ENCODE measurements at places on chromosomes 16 and 17.

DNA sequence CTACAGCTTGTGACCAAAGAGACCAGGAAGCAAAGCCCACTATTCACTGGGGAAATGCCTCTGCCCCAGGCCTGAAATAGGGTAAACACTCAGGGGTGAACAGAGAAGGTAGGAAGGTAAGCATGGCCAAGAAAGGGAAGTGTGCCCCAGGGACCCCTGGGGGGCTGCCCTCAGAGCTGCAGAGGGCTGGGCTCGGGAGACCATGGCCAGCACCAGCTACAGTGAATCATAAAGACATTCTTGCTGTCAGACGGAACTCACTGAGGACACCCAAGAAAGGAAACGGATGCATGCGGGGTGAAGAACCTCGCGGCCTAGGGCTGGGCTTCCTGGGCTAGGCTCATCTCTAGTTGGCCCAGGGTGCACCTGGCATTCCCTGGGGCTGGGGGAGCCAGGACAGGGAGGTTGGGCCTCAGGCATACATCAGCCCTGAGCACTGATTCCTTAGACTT, 9.6 kb downstream of the HIC1 start:
- no peak for DNase-seq

DNA sequence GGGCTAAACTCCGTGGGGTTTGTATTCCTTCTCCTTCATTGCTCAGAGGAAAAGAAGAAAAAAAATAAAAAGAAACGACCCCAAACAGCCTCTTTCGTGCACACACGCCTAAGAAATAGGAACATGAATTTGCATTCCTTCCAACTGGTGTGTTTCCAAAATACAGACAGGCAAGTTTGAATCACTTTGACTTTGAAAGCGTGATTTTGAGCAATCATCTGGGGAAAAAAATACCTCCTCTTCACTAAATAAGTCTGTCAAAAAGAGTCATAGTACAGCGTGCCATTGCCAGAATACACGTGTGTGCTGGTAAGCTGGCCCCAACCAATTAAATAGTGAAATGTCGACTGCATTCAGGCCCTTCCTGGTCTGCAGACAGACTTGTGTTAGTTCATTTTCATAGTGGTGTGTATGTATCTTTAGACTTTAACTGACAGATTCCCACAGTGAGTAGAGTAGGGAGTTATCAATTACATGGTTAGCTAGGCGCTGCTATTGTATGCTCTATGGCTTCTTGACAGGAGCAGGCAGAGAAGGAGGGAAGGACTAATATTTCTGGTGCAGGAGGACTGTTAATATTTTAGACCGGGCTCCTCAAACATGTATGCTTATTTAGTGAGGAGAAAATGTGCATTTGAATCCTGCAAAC, 618.3 kb downstream of the MAF start:
- DNase-seq: no peak

- DNase-seq: no peak
Measured at GRCh38 chr17:76051561-76051960, 20.8 kb downstream of the SRP68 start.

DNA sequence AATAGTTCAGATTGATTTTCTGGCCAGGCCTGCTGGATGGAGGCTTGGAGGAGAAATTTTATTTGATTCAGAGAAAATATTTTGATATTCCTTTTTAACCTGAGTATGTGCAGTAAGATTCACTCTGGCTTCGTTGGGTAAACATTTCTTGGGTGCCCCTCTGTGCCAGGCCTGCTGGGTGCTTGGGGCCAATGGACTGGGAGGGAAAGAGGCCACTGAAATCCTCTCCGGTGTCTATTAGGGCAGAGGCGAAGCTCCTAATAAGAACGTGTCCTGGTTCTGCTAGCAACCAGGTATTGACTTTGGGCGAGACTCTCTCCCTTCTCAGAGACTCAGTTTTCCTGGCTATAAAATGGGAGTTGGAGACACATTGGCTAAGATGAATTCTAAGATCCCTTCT, 122.5 kb downstream of the CYLD start:
- no peak for DNase-seq
